Ovary (tissue), 10 donors: ENCODE measurements at places on chromosomes 2 and 18. TPM values are rescaled to one million over a fixed set of nuclear protein-coding genes. Genes with fewer than 3 reads are reported as not detected.

DNA sequence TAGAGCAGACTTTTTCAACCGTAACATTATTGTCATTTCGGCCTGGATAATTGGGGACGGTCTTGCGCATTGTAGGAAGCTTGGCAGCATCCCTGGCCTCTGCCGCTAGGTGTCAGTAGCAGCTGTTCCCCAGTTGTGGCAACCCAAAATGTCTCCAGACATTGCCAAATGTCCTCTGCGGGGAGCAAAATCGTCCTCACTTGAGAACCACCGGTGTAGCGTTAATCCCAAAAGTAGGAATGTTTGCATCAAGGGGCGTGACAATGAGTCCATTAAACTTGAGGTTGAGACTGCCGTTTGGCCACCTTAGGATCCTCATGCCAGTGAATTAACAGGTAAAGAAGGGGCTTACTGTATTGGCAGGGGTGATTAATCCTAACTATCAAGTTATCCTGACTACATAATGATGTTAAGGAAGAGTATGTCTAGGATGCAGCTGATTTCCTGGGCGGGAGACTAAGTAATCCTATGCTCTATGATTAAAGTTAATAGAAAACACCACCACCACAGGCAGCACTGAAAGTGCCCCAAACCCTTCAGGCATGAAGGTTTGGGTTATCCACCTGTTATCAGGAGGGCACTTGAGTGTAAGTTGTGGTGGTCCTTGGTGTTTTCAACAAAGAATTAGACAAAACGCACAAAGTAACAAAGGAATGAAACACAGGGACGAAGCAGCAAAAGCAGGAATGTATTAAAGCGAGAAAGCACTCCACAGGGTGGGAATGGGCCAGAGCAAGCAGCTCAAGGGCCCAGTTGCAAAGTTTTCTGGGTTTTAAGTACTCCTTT lies 4.9 kb upstream of the ZC3H8 start:
- peak; percentile 75 for DNase-seq

GRCh38 chr18:48018851-48019250 lies 88.4 kb upstream of the SMAD2 start:
- DNase-seq: no peak

DNA sequence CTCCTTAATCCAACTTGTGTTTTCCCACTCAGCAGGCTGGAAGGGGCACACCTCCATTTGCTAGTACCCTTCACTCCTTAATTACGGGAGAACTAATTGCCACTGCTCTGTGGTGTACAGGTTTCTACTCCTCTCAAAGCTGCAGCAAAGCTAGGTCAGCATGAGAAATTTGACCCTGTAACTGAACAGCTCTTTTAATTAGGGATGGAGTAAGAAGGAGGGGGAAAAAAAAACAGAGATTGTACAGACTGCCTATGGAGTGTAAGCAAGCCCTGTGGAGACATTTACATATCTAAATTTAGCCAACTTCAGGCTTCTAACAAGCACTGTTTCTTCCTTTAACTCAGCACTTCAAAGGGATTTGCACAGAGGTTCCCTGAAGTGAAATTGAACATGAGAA lies 629.7 kb upstream of the SETBP1 start:
- DNase-seq: no peak

GRCh38 chr18:9433671-9434121 lies 41.6 kb upstream of the RALBP1 start:
- no peak for DNase-seq

Gene DTNA
- 5.5 TPM for total RNA-seq

Gene HOXD10
- 1.9 TPM for total RNA-seq
